ENCODE measurements at places on chromosomes 2 and 18.
A peak's percentile ranks its signal among the peaks of the same experiment; 100 is the strongest.

GRCh38 chr2:88220718-88221117, 50.6 kb downstream of the THNSL2 start:
- DNase-seq: peak; percentile 86

DNA sequence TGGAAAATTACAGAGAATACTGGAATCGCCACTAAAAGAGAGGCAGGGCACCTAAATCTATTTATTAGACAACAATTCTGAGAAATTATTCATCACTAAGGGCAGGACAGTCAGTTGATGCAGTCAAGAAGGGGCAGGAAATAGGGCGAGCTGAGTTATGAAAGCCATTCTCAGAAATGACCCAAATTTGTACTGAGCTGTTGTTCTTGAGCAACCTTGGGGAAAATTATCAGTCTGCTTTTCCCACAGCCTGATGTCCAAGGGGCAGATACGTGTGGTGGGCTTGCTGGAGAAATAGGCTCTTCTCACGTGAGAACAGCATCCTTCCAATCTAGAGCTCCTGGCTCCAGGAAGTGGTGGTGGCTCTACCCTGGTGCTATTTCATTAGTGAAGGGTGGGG, 38.6 kb downstream of the STON1 start:
- no peak for DNase-seq

GRCh38 chr18:60838677-60839076, 466.1 kb upstream of the MC4R start:
- no peak for DNase-seq

DNA sequence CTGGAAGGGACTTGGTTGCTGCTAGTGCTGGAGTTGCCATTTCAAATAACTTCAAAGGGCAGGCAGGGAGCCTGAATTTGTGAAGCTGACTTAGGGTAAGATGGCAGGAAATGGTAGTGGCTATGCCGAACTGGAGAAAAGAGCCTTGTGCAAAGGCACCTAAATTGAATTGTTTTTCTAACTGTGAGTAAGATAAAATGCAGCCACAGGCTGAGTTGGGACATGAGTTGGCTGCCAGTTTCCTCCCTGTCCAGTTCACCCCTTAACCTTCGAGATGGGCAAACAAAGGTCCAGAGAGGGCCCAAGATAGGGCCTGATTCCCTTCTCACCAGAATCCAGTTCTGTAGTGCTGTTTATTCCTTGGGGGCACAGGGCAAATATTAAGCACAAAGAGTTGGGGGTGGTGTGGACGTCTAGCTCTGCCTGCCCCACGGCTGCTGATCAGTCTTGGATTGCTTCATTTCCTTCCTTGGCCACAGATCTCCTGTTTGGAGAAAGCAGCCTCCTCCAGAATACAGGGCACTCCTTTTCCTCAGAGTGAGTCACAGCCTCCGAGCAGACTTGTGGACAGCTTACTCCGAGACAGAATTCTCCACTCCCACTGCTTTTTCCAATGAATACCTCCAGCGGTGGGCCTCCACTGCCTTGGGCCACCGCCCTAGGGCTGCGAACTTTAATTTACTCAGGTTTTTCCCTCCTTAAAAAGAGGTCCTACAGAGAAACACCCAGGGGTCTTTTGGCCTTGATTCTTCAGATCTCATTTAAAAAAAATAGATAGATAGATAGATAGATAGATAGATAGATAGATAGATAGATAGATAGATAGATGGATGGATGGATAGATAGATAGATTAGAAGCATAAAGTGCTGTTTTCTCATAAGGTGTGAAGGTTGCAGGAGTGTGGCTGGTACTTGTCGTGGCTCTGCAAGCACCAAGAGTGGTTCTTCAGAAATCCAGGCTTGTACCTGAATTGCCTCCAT, 18.4 kb upstream of the SLC20A1 start:
- DNase-seq: no peak

DNA sequence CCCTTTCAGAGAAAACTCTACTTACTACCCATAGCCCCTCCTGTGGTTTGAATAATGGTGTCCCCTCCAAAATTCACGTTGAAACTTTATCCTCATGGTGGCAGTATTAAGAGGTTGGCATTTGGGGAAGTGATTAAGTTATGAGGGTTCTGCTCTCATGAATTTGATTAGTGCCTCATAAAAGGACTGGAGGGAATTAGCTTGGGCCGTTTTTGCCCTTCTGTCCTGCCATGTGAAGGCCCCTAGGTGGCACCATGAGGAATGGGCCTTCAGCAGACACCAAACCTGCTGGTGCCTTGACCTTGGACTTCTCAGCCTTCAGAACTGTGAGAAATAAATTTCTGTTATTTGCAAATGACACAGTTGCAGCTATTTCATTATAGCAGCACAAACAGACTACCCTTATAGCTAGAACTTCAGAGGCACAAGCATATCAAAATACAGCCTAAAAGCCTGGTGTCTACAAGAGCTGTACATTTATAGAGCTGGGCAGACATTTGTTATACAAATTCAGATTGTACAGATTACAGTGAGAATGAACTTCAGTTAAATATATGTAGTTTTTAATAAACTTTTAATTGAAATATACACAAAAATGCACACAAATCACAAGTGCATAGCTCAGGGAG, 2.6 kb upstream of the PTPN2 start:
- peak; percentile 25 for DNase-seq

DNA sequence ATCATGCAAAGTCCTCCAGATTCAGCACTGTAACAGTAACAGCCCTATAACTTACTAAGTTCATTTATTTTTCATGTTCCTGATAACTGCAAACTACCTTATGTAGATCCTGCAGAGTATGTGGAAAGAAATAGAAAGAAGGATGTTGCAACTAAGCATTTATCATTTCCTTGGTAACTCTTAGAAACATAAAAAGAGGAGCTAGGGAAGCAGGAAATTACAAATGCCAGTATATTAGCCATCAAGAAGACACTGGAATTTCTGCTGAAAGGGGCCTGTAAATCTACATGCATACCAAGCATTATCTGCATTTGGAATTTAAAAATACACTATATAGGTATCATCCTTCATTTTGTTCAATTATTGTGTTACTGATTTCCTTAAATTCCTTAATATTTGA, 66.8 kb downstream of the PDE11A start:
- no peak for DNase-seq

- DNase-seq: no peak
Measured at GRCh38 chr2:58047961-58048360, 1.4 kb downstream of the VRK2 start.

Measured in NCI-H524 (cell line).